Activated CD4-positive, CD25-positive, alpha-beta regulatory T cell (primary cell): ENCODE measurements at places on chromosomes 12 and 14.

DNA sequence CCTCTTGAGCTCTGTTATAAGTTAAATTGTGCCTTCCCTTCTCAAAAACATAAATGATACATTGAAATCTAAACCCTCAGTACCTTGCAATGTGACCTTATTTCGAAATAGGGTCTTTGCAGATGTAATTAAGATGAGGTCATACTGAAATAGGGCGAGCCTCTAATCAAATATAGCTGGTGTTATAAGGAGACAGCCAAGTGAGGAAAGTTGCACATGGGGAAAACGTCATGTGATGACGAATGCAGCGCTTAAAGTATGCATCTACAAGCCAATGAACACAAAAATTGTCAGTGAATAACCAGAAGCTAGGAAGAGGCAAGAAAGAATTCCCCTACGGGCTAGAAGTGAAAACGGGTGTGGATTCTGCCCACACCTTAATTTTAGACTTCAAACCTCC is 305.2 kb upstream of the FOXG1 start:
- DNase-seq = no peak

GRCh38 chr12:18546399-18546798 is 191.4 kb downstream of the PLCZ1 start:
- DNase-seq = no peak

DNA sequence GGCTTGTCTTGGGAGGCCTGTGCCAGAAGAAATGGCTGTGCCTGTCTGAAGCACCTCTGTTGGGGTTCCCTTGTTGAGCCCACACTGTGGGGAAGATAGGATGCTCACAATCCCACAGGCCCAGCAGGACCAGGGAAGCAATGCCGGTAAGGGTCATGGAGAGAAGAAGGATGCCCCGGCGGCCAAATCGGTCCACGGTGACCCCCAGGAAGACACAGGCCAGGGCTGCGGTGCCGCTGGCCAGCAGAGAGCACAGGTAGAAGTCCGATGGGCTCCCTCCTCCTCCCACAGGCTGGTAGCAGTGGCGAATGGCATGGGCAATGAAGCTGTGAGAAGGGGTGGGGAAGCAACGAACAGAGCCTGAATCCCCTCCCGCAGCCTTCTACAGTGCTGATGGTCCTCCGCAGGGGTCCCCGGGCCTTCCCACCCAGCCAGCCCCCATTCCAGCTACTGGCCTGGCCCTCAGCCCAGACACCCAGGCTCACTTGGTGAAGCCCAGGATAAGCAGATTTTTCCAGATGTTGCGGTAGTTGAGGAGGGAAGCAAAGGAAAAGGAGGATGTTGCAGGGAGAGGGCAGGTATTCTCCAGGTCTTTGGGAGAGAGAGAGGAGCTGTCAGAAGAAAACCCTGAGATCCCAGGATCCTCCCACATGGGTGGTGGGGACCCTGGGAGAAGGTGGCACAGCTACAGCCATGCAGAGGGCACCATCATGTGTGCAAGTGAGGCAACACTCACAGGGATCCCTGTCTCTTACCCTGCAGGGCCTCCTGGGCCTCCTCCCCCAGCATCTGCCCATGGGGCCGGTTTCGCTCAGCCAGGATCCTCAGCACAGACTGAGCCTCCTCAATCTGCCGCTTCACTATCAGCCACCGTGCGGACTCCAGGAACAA is 5.0 kb downstream of the SLC22A17 start:
- DNase-seq = no peak

GRCh38 chr14:103155010-103155409 is 31.7 kb downstream of the TNFAIP2 start:
- no peak for DNase-seq

DNA sequence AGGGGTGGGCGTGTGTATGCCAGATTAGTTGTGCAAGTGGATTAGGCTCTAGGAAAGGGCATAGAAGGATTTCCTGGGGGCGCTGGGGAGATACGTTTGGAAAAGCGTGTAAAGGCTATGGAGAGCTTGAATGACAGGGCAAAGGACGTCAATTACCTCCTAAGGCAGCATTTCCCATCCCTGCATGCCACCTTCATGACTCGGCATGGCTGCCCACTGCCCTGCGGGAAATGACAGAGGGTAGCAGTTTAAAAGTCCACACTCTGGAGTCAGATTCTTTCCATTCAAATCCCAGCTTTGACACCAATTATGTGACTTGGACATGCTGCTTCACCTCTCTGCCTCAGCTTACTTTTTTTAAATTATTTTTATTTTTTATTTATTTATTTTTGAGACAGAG is 14.8 kb upstream of the TMEM229B start:
- DNase-seq = no peak

- no peak for DNase-seq
Measured at GRCh38 chr12:115108129-115109100, 424.4 kb upstream of the TBX3 start.

- DNase-seq = no peak
Measured at GRCh38 chr14:97578982-97579548, 781.9 kb downstream of the VRK1 start.

- DNase-seq = no peak
Measured at GRCh38 chr14:39310051-39310450, 76.3 kb downstream of the MIA2 start.

- no peak for DNase-seq
Measured at GRCh38 chr14:100695423-100695738, 31.3 kb upstream of the DLK1 start.
